ENCODE measurements at places on chromosomes 6 and 20.

- no peak for DNase-seq
These were observed 270.4 kb upstream of the PLCB4 start for GRCh38 chr20:8798505-8798904.

GRCh38 chr6:118325220-118325860 is 222.8 kb upstream of the PLN start:
- DNase-seq, result no peak

- no peak for DNase-seq
These were observed 64.0 kb upstream of the TXNDC5 start for GRCh38 chr6:7974565-7974937.

DNA sequence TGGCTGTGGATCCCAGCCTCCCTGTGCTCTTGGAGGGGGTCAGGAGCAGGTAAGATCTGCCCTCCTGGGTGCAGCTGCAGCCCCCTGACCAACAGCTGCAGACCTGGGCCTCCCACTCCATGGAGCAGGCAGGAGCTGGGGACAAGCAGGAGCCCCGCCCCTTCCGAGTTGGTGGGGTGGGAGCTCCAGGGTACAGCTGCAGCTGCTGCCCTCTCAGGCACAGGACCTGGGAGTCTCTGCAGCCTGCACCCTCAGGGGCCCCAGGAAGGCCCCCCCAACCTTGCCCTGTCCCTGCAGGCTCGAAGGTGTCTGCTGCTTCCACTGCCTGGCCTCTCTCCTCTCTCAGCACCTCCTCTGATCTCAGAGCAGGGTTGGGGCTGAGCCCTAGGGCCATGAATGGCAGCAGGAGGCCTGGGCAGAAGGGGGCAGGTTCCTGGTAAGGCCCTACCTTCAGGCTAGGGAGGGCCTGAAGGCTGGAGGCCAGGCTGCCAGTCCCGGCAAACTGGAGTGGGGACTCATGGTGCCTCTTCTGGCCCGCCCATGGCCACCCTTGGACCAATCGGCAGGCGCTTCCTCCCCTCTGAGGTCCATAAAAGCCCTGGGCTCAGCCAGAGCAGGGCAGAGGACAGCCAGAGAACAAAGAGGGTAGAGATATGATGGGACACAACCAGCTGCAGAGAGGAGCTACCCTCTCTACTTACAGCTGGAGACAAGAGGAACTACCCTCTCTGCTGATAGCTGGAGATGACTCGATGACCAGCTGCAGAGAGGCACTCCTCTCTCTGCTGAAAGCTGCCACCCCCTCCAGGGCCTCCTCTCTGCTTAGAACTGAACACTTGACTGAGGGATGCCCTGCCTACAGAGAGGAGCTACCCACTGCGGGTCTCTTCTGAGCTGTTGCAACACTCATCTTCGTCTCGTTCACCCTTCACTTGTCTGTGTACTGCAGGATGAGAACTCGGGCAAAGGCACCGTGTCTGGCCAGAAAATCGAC is 7.8 kb upstream of the PACSIN1 start:
- no peak for DNase-seq

- no peak for DNase-seq
These were observed 663 bp downstream of the LST1 start for GRCh38 chr6:31586599-31587281.
